Right kidney (tissue), 9 donors: ENCODE measurements at places on chromosomes 2 and 18.
A peak's percentile ranks its signal among the peaks of the same experiment; 100 is the strongest.

- no peak for DNase-seq
Observed at GRCh38 chr2:31274401-31275075, 40.6 kb downstream of the EHD3 start.

GRCh38 chr2:102137138-102137537, 5.4 kb upstream of the IL1R1 start:
- DNase-seq = no peak

DNA sequence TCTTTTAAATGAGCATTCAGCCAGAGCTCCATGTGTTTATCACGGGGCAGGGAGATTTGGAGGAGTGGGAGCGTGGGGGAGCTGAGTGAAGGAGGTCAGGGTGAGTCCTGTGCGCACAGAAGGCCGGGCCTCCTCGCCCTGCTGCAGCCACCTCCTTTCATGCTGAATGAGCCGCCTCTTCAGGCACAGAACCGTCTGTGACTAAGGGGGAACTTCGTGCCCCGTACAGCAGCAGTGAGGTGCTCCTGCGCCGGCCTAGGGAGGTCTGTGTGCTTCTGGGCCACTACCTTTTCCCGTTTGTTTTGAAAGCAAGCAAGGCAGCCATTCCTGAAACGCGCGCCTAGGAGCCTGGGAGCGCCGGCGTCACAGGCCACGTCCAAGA, 27.1 kb upstream of the ZNF516 start:
- peak; percentile 83 for DNase-seq

GRCh38 chr18:9160014-9160413, 23.4 kb downstream of the ANKRD12 start:
- DNase-seq = no peak

DNA sequence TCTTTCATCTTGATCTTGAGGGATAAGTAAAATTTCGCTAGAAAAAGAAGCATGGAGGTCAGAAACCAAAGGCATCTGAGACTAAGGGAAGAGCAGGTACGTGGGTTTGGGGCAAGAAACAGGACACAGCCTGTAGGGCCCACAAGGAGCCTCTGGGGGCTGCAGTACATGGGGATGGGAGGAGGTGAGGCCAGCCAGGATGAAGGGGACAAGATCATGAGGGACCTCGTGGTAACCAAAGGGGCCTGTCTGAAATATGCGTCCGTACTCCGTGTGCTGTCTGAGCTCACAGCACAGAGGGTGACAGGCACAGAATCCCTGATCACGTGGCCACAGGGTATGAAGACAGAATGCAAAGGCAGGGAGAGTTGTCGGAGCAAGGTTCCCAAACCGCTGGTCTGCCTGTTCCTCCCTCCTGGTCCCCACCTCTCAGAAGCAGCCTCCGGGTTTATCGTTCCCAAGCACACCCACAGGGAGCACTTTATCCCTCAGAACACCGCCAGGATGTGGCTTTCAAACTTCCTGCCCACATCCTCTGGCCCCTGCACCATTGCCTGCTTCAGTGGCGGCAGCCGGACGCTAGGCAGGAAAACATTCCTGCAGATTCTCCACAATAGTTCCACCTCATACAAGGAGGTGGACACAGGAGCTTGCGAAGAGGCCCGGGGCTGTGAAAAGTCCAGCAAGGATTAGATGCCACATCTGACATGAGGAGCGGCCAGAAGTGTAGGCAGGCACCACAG, 12.0 kb downstream of the TMEM163 start:
- no peak for DNase-seq

- DNase-seq = no peak
Observed at GRCh38 chr2:98907385-98907784, 28.6 kb downstream of the CRACDL start.

- DNase-seq = peak; percentile 21
Observed at GRCh38 chr2:170177950-170178781, at the start of gene MYO3B. TSS of gene MYO3B (plus strand) at chr2:170178147. CDS start at chr2:170178288, 141 bp downstream.

GRCh38 chr2:155169317-155169716, 470.8 kb downstream of the KCNJ3 start:
- no peak for DNase-seq

GRCh38 chr2:107669335-107669734, 157.4 kb upstream of the RGPD4 start:
- no peak for DNase-seq

DNA sequence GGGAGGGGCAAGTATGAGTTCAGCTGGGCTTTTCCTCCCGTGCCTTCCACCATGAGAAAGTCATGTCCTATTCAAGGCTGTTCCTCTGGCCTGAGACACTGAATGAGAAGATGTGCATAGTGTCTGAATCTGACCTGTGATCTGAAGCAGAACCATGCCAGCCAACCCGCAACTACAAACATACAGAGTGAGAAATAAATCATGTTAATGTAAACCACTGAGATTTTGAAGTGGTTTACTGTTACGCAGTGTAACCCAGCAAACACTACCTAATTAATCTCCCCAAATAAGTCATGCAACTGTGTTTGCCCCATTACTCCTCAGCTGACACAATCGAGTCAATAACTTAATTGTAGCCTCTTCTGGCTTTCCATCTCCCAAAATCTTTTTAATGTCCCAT, 49.2 kb downstream of the METTL4 start:
- DNase-seq = no peak

DNA sequence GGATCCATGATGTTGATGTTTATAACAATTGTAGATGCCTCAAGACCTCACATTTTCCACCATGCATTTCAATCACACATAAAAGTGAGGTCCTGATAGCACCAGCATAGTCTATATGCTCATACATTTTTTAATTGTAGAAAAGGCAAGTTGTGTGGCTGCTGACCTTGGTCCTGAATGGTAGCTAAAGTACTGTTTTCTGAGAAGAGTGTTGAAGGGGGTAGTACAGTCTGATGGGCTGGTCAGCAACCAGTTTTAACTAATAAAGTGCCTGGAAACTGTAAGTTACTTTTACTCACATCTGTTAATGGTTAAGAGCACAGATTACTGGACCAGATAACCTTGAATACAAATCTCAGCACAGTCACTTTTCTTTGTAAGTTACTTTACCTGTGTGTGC, 15.9 kb downstream of the ZNF638 start:
- DNase-seq = peak; percentile 10

DNA sequence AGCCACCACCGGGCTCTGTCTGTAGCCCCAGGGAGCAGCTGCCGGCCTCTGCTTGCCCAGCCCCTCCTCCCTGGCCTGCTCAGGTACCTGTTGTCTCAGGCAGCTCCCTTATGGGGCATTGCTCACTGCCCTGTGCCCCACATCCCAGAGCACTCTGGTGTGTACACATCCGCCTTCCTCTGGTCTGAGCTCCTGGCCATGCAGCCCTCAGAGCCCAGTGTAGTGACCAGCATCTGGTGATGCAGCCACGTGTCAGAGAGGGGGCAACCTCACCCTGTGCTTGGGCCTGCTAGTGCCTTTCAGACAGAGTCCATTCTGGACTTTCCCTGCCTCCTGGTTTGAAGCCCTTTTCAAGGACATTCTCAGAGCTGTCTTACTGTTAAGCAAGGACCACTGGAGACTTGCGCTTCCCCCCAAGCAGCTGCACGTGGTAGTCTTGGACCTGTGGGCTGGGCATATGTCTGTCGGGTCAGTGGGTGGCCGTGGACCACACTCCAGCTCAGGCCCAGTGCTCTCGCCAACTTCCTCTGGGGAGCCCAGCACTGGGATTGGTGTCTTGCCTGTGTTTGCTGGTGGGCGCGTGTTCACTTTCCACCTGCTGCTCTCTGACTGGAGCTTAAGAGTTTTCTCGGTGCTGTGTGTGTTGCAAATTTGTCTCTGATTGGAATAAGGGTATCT, 30.7 kb downstream of the DGKD start:
- DNase-seq = no peak

- peak; percentile 75 for DNase-seq
Observed at GRCh38 chr2:176079831-176080539, 3.8 kb downstream of the EVX2 start.

GRCh38 chr18:43863180-43863579, 585.9 kb upstream of the SYT4 start:
- no peak for DNase-seq

DNA sequence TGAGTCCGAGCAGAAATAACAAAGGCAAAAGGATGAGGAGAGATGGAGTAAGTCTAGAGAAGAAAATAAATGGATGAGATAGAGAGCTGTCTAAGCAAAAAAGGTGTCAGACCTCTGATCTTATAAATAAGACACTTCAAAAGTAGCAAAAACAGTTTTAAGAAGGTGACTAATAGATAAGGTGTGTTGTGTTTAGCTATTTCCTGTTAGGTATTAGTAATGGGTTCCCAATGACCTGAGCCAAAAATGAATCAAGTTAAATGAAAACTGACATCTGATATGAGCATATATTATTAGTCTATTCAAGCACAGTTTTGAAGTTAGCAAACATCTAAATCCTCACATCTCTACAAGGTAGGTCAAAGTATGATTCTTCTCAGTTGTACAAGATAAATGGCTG, 10.6 kb downstream of the SUPT7L start:
- no peak for DNase-seq

DNA sequence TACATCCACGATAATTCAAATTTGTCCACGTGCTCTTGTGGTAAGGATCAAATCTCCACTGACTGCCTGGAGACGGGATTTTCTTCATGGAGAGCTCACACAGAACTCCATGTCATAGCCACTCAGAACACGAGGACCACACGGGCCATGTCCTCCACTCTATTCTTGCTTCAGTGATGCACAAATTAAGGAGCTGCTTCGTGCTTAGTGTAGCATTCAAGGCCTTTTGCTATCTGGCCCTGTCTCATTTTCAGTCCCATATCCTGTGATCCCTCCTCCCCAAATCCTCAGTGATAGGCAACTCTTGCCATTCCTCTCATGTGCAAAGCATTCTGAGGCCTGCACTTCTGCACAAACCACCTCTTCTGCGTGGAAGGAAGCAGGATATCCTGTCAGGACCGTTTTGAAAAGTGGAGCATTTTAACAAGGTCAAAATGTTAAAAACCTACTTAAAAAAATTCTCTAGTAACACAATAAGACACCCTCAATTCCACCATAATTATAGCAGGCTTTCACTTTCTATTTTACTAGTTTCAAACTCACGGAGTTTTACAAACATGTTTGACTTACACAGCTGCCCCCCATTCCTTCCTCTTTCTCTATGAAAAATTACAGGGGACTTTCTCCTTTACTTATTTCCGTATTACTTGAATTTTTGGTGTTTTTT, 35.2 kb downstream of the ST3GAL5 start:
- DNase-seq = no peak

GRCh38 chr2:221629468-221629867, 57.4 kb upstream of the EPHA4 start:
- DNase-seq = no peak

- no peak for DNase-seq
Observed at GRCh38 chr2:73952499-73953446, 26.1 kb downstream of the DGUOK start.
